ENCODE measurements at places on chromosomes 13 and 19.

DNA sequence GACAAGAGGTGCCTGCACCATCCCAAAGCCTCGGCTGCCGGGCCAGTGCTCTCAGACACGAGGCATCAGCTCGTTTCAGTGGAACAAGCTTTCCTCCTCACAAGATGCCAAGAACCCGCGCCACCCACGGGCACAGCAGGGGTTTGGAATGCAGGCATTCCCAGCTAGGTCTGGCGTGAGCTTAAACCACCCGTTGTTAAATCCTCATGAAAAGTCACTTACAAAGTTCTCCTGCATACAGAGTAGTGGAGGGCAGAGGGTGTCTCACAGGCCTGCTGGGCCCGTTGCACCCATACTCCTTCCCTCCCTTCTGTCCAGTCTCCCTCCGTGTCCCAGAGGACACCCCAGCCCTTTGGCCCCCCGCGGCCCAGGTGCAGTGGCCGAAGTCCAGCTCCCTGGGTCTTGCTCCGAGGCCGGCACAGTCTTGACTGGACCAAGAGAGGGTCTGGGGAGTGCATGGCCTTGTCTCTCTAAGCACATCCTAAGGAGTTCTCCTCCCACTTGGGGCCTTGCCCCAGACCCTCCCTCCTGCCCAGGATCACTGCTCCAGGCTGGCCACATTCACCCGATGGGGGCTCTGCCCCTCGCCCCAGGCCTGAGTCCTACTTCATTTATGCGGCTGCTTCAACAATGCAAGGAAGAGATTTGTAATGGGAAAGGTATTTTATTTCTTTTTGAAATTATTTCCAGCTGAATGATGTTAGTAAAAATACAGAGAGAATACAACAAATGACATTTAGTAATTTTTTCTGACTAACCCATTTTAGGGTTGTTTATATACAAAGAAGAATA, 35.2 kb upstream of the GRTP1 start:
- no peak for DNase-seq

DNA sequence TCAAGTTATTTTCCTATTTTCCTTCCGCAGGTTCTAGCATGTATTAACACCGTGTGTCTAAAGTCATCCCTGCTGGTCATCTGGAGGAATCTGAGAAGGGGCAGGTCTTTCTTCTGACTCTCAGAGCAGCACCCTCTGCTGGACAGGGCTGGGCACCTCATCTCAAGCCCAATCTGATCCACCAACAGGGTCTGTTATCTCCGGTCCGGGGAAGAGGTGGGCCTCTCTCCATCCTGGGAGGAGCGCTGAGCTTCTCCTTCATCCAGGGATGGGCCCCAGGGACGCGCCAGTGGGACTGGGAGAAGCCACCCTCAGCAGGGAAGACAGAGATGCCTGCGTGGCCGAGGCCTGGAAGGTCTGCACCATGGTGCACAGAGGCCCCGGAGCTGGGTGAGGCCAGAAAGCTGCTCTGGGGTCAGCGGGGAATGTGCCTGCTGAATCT, 26.0 kb upstream of the ZNF331 start:
- DNase-seq: peak; percentile 33

DNA sequence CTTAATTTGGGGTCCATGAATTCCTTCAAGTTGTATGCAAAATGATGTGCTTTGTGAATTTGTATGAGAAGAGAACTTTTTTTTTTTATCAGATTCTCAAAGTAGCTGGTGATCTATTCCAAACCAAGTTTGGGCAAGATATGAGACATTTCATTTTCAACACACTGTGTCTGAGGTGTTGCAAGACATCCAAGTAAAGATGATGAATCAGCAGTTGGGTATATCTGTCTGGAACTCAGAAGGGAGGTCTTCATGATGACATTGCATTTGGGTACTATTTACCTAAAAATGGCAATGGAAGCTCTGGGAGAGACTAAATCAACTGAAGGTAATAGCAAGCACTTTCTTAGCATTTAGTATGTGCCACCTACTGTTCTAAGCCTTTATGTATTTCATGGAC, 2.8 kb downstream of the FAM124A start:
- no peak for DNase-seq

- no peak for DNase-seq
Measured at GRCh38 chr19:40594255-40594654, 6.9 kb upstream of the LTBP4 start.

- no peak for DNase-seq
Measured at GRCh38 chr13:53174545-53174944, 145.9 kb downstream of the OLFM4 start.

DNA sequence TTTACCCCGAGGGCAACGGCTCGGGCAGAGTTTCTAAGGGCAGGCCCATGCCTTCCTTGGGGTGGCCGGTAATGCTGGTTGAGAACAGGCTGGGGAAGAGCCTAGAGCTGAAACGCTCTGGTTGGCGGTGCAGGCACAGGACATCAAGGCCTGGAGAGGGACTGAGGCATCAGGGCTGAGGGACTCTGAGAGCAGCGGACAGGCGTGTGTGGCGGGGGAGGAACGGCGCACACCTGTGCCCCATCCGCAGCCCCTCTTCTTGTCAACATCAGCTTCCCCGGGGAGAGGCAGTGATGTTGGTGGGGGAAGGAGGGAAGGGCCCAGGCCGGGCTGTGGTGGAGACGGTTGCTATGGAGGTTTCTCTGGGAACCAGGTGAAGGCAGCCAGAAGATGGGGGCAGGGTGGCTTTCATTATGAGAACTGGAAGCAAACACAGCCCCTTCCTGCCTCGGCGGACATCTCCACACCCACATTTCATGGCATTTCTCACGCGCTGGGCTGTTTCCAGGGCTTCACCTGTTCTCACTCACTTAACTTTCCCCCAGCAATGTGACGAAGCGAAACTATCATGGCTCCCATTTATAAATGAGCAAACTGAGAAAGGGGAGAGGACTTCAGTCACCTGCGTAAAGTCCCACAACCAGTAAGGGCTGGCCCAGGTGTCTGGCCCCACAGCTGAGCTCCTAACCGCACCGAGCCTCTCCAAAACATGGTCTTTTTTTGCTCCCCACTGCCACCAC, 8.2 kb upstream of the ATF5 start:
- DNase-seq: no peak

DNA sequence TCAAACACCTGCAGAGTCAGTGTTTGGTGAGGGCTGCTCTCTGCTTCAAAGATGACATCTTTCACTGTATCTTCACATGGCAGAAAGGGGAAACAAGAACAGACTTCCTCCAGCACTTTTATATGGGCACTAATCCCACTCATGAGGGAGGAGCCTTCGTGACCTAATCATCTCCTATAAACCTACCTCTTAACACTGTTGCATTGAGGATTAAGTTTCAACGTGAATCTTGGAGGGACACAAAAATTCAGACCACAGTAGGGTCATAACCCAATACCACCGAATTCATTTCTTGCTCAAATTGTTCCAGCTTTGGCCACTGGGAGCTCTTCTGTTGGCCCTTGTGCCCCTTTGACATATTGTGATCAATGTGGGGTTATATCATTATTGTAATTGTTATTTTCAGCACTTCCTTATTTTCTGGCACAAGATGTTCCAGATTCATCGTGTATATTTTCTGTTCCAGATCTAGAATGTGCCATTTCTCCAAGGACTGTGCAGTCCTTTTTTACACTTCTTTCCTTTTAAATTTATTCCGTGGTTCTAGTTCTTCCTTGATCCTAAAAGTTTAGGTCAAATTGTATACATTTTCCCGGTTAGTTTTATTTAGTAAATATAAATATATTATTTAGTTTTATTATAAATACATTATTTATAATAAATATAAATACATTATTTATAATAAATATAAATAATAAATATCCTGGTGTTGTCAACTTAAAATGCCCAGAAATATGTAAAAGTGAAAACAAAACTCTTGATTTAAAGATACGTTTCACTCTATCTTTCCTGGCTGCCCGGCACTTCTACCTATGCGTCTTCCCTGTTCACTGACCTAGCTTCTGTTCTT, 35.5 kb upstream of the IGFL4 start:
- DNase-seq: no peak
